ENCODE measurements at places on chromosomes 4 and X.
A peak's percentile ranks its signal among the peaks of the same experiment; 100 is the strongest.

DNA sequence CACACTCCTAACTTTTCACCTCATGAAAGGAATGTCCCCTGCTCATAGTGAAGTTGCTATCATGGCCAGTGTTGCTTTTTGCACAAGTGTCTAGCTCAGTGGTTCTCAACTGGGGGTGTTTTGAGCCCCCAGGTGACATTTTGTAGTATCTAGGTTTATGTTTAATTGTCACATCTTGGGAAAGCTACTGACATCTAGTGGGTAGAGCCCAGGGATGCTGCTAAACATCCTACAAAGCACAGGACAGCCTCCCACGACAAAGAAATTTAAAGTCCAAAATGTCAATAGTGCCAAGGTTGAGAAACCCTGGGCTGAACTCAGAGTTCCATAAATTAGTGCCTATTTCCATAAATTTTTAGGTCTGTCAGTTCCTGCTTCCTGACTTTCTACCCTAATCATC, 70.7 kb upstream of the HCCS start:
- DNase-seq, result no peak

DNA sequence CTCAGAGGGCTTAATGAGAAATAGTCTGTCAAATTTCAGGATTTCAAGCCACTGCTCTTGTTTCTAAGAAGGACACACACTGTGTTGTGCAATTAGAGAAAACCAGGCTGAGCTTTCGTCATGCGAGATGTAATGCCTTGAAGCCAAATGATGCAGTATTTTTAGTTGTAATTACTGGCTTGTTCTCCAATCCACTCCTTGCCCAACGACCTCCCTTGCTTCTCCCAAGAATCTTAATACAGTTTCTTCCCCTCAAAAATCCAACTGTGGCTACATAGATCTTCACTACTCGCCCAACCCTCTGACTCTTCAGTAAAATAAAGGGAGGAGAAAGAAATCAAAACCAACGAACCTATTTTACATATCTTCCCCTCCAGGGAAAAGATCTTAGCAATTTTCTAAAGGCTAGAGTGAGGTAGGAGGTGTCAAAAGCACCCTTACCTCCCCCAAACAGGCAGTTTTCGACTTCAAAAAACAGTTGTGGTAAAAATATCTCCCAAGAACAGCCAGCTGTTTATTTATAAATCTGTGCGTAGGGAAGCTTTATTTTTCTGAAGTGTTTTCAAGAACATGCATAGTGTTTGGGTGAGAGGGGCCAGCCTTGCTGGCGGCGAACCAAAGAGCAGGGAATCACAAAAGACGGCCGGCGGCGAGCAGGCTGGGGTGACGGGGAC, 68.7 kb downstream of the MGST2 start:
- no peak for DNase-seq

DNA sequence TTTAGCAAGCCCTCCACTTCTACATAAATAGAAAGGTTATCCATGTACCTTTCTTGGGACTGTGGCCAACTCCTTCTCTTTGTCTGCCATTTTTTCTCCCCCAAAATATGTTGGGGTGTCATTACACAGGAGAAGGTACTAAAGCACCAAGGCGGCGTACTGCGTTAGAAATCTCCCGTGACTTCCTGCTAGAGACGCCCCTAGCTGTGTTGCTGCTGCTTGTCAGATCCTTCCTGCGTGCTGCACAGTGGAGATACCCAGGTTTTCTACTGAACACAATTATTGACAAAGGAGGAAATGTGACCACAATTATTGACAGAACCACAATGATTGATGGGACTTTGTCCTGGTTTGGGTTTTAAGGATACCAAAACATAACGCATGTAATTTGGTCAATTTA, 97.7 kb downstream of the EFHC2 start:
- DNase-seq, result no peak

- peak; percentile 67 for DNase-seq
Observed at GRCh38 chr4:128565565-128566186, 243.8 kb upstream of the JADE1 start.

DNA sequence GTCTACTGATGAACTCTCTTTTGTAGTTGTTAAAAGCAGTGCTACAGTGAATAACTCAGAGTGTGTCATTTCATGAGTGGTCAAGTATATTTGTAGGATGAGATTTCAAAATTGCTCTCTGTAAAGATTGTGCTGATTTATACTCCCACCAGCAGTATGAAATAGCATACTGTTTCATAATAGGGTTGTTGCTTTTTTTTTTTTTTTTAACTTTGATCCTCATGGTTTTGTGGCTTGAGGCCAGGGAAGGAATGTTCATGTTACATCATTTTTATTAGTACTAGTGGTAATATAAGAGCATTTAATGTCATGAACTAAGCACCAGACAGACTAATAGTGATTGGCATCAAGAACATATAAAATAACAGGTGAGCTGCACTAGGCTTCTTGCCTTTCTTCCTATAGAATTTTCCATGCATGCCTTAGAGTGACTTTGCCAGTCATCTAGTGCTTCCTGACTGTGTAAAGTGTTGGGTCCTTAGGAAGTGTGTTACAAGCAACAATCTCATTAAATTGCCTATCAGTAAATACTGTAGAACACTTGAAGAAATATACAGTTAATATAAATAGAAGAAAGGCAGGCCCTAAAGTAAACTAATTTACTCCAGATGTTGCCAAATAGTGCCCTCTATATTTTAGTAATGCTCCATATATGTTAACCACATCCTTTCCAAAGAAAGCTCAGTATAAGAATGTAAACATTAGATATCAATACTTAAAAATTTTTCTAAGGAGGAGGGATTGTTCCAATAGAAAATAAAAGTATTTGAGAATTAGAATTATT, 38.6 kb upstream of the MSMO1 start:
- DNase-seq, result no peak

DNA sequence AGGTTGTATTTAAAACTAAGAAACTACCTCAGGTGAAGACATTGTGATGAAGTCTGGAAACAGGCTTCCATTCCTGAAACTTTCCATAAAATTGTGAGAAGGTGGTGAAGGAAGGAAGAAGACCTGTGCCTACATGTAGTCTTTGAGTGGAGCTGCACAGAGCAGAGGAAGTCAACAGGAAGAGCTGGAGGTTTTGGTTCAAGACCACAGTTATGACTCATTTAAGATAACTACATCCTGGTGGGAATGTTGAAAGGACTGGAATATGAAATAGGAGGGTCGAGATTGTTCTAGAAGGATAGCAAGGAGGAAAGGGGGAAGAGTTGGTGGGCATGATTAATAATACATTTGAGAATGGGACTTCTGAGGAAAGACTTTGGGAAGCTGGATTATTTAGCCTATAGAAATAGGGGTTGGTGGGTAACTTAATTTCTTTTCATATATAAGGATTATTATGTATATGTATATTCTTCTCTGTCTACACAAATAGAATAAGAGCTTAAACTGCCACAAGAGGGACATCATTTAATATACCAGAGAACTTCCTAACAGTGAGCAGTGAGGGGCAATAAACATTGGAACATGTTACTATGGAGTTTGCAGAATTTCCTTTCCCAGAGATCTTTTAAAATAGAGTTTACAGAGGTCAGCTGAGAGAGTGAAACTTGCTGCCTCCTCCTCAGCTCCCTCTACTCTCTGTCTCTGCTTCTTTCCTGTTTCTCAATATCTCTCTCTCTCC, 23.5 kb downstream of the AWAT2 start:
- no peak for DNase-seq

GRCh38 chr4:153205757-153206156, 1.5 kb downstream of the TRIM2 start:
- no peak for DNase-seq

DNA sequence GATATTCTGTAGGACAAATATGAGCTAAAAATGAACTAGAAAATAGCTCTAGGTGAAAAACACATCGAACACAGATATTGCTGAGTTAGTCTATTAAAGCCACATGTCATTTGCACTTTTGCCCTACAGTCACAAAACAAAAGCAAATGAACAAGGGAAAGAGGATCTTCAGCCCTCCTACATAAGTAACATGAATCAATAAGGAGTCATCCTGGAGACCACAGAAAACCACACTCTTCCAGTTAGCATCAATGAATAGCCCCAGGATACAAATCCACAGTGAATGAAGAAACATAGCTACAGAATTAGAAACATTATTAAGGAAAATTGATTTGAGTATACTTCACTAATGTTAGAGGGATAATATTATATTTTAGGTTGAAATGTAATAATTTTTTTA, 311.4 kb downstream of the MAPK10 start:
- DNase-seq, result no peak

GRCh38 chr4:73619346-73619745, 890 bp downstream of the RASSF6 start:
- no peak for DNase-seq

DNA sequence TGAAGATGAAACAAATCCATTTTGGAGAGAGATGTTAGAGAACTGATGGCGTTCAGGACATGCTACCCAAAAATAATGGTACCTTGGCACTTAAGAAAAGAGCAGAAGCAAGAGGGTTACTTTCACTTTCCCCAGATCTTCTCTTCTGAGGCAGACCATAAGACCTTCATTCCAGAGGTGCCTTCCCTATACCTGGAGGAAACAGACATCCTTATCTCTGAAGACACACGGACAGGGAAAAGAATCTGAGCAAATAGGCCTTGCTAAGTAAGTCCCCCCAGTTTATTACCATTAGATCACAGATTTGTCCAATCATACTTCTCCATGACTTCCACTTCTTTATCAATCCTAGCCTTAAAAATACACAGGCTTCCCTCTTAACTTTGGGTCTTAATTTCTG, 2.0 kb upstream of the FGF2 start:
- no peak for DNase-seq

DNA sequence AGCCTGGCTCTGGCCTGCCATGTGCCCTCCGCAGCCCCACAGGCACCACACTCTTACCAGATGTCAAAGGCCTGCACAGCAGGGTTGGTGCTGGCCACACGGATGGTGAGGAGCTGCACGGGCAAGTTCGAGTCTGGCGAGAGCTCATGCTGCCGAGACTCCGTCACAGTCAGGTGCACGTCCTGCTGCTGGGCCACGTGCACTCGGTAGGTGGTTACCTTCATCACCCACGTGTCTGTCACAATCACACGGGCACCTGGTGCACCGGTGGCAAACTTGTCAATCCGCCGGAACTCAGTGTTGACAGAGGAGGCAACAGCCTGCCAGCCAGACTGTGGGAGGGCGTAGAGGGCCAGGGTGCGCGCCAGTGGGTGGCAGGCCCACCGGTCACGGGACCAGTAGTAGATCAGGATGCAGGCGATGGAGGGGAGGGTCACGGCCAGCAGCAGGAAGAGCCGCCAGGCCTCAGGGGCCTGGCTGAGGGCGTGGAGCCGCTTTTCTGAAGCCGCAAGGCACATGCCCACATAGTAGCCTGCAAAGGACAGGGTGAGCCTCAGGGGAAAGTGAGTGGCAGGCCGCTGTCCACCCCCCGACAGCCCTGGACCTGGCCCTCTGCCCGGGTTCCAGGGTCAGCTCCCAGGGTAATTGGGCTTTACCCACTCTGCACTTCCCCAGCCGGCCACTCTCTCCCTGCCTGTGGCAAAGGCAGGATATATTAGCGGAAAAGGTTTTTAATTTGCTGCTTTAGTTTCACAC, 2.9 kb downstream of the TMEM129 start:
- no peak for DNase-seq

DNA sequence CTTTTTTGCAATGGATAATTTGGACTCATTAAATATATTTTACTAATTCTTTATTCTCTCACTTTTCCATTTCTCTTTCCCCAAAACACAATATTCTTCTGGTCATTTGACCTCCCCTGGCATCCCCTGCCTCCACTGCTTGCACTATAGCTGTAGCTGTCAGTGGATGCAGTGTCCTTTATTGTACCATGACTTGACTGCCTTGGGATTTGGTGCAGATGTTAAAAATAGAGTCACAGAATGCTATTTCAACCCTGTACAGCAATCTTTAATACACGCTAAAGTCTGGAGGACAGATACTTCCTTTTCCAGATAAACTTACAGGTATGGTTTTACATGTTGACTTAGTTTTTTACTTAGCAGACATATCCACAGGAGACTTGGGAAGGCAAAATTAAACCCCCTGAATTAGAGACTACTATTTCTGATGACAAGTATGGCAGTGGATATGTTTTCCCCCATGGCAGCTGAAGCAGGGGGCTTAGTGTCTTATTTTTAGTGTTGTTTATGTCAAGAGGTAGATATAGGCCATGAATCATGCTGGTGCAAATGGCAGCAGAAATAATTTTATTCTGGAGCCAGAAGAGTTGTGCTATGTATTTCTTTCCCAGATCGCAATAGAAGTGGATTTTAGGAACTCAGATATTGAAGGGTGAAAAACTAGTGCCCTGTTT, 461.4 kb downstream of the NAF1 start:
- DNase-seq, result no peak

DNA sequence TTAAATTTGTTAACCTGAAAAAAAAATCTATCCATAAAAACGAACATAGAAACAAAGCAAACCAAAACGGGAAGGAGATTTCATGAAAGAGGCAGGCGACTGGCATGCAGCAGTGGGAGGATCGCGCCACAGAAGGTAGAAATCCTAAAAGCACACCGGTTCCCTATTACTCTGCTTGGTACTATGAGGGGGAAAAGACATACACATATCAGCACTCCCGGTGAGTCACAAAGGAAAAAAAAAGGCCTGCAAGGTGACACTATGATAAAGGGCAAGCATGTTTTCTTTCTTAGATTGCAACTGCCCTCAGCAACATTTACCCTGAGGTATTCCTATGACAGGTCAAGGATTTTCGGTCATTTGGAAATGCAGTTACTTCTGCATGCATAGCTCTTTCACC, 60.6 kb upstream of the NAP1L5 start:
- DNase-seq, result peak; percentile 4

GRCh38 chr4:115763051-115763450, 649.6 kb upstream of the NDST4 start:
- DNase-seq, result no peak

GRCh38 chrX:139751053-139751452, 43.1 kb upstream of the MCF2 start:
- DNase-seq, result no peak

DNA sequence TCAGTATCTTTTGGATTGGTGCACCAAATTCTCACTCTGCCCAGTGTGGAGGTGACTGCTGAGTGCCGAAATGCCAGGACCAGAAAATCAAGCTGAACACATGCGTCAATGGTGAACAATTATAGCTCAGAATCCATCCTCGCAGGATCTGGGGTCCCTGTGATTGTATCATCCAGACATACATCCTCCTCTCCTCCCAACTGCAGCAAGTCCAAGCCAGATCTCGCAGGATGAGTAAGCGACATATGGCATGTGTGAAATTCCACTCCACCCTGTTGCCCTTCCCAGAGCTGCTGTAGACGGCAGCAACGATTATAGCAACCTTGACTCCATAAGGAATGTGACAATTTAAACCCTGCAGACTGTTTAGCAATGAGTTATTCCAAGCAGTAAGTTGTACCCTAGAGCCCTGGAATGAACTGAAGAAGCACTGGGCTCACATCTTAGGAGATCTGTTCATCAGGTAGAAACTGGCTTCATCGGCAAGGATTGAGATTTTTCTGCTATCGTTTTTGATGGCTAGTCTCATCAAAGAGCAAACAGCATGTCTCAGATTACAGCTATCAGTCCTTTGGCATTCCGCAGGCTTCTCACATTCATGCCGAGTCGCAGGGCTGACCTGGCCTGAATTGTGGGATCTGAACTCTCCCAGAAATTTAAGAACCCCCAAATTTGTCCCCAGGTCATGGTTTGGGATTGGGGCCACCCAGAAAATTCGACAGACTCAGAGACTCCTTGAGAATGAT, 35.5 kb upstream of the SORBS2 start:
- DNase-seq, result no peak

Data from RKO (cell line).